Stimulated activated CD8-positive, alpha-beta memory T cell treated with anti-CD3 and anti-CD28 coated beads, Interleukin-2, amount 100 ng/mL, for 1 hour (primary cell): ENCODE measurements at places on chromosomes 12 and 14.

DNA sequence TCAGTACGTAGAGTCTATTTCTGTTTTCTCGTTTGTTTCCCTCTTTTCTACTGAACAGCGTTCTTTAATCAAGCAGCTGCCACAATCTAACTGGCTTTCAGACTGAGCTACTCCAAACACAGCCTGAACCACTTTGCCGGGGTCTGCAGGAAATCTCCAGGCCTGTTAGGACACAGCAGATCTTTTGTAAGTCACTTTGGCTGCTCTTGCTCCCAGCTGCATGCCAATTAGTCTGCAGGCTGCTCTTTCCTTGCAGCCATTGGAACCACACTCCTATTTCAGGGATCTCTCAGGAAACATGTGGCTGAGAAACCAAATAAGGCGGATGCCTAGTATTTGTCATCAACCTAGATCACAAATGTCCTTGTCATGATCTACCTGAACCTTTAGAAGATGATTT is 73.6 kb downstream of the TMTC1 start:
- DNase-seq: no peak

DNA sequence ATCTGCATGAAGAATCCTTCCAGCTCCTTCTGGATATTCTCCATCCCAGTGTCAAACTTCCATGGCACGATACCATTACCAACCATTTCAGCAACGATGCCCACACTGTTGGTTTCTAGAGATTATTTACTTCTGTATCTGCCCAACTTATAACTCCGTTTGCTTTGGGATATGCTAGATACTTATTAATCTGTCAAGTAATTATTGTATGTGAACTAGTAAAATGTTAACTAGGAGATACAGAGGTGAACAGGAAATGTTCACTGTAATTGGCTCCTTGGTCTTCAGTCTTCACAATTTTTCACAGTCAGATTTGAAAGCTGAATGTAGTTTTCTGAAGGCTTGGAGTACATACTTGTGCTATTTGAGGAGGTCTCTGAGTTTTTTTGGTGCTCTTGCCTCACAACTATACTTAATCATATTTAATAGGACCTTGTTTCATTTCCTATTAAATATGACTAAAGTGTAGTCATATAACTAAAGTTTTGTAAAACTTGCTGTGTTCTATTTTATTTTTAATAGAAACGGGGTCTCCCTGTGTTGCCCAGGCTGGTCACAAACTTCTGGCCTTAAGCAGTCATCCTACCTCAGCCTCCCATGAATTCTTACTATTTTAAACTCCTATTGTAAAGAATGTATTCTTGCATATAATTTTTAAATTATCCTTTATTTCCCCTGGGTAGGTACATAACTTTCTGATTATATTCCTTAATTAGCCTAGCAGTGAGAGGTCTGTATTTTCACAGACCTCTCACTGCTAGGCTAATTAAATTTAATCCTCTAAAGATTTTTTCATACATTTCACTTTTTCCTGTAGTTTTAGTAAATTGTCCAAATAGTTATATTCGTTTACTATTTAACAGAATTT is 79.7 kb downstream of the FGD4 start:
- DNase-seq: no peak

- no peak for DNase-seq
Observed at GRCh38 chr14:92997343-92998061, 74.6 kb downstream of the CHGA start.

DNA sequence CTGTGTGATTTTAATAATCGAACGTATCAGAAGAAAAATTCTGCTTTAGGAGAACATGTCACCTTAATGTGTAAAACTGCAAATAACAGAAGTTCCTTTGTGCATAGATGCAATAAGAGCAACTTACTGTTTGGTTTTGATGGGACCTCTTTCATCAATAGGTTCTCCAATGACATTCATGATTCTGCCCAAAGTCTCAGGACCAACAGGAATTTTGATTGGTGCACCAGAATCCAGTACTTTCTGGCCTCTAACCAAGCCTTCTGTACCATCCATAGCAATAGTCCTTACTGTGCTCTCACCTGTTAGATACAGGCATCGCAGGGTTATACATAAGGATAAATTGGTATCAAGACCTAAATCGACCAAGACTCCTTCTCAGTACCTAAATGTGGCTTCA is 1.1 kb downstream of the ATP5F1B start:
- no peak for DNase-seq

- no peak for DNase-seq
Observed at GRCh38 chr12:107478881-107479280, 206.7 kb upstream of the PWP1 start.

DNA sequence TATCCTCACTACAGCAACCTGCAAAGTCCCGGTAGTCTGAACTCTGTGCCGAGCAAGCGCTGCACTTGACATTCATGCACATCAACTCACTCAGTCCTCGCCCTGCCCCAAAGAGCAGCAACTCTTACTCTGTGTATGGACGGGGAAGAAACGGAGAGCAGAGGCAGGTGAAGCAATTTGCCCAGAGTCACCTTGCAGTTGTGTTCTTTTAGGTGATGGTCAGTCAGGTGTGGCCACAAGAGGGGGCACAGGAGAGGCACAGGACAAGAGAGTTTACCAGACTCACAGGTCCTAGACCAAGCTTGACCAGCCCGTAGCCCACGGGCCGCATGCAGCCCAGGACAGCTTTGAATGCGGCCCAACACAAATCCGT is 39.1 kb downstream of the TSPAN11 start:
- DNase-seq: no peak

DNA sequence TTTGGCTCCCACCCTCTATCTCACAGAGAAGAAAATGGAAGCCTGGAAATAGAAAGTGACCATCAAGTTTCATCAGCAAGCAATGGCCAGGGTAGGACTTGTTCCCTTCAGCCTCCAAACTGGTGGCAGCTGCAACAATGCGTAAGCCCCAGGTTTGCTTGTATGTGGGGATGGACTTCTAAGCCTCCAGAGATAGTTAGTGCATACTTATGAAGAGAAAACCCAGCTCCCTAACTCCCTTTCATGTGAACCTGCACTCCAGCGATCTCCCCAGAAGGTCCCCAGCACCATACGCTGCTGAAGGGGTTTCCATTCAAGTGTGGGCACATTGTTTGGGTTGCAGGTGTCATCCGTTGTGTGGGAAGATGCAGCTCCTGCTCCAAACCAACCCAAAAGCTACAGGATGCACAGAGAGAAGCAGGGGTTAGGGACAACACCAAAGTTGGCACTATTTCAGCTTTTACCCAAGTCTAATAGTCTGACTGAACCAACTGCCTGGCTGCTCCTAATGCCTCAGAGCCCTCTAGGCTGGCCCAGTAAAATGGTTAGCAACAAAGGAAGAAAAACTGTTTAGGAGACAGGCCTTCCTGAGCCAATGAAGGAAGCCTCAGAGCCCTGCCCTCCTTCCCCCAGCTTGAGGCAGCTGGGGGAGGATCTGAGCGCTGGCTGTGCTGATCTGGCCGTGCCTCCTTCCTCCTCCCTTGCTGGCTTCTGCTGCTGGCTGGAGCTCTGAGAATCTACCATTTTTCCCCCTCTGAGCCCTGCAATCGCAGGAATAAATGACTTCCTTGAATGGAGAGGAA is 12.3 kb downstream of the ZFP36L1 start:
- no peak for DNase-seq

- no peak for DNase-seq
Observed at GRCh38 chr14:63922696-63923421, 70.1 kb downstream of the SYNE2 start.

DNA sequence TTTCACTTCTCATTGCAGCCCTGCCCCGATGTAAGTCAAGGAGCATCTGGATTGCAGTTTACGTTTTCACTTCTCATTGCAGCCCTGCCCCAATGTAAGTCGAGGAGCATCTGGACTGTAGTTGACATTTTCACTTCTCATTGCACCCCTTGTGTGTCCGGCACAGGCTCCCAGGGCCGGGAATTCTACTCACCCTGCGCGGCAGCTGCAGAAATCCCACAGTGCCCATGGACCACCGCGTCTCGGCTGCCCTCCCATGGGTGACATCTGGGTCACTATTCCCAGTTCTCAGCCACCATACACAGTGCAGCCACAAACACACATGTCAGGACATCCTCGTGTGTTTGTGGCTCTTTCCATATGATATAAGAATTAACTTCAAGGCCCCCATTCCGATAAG is 378.5 kb downstream of the ADGRD1 start:
- no peak for DNase-seq

GRCh38 chr12:50725011-50725942 is 38.6 kb upstream of the ATF1 start:
- no peak for DNase-seq

GRCh38 chr12:108761226-108761625 is 29.9 kb upstream of the CORO1C start:
- no peak for DNase-seq

DNA sequence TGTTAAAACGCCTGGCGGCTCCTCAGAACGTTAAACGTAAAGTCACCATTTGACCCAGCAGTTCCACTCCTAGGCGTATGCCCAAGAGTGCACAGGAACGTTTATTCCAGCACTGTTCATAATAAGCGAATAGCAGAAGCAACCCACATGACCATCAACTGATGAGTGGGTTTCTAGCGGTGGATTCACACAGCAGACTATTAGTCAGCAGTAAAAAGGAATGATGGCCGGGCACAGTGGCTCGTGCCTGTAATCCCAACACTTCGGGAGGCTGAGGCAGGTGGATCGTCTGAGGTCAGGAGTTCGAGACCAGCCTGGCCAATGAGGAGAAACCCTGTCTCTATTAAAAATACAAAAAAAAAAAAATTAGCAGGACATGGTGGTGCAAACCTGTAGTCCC is 22.4 kb upstream of the FBRSL1 start:
- no peak for DNase-seq

- DNase-seq: no peak
Observed at GRCh38 chr12:119931402-119931801, 54.3 kb upstream of the CIT start.

GRCh38 chr14:75005357-75005756 is 2.6 kb downstream of the EIF2B2 start:
- no peak for DNase-seq

- no peak for DNase-seq
Observed at GRCh38 chr14:22399776-22400175, 189.2 kb downstream of the DAD1 start.

- DNase-seq: no peak
Observed at GRCh38 chr12:2876431-2877046, 435 bp downstream of the FOXM1 start.

DNA sequence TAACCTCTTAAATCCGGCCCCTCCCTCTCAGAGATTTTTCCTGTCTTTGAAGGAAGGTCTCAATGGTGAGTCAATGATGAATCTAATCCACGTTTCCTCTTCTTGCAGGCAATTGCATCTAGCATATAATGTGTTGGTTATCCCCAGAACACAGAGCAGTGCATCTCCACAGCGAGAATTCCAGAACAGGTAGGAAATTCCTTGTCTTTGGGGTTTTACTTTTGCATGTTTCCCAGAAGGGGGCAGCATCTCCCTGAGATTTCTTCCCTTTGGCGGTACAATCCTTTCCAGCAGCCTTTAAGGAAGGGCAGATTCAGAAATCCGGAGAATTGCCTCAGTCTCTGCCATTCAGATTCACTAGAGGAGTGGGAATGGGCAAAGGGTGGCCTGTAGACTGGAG is 128.0 kb downstream of the KCNA5 start:
- DNase-seq: no peak

- no peak for DNase-seq
Observed at GRCh38 chr12:68750506-68750905, 4.5 kb downstream of the SLC35E3 start.

GRCh38 chr12:47188576-47189441 is 109.0 kb upstream of the AMIGO2 start:
- no peak for DNase-seq
